GM23248 (cell line): ENCODE measurements at places on chromosomes 3 and 15.
A peak's percentile ranks its signal among the peaks of the same experiment; 100 is the strongest.

DNA sequence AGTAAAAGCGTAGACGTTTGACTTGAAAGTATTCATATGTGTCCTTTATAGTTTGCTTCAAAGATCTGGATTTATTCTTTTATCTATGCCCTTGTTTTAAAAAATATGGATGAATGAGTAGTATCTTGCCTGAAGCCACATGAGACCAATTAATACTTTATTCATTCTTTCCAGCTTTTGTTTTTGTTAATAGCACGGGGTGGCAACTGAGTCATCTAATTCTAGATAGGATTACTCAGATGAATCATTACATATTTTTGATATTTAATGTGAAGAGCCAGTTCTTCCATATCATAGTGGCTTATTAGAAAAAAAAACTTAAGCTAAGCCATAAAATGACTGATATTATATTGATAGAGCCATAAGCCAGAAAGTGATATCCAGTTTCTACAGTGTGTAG is 121.9 kb downstream of the BBX start:
- peak; percentile 72 for DNase-seq

- DNase-seq, result no peak
Measured at GRCh38 chr15:65115542-65115941, 542 bp upstream of the UBAP1L start.

DNA sequence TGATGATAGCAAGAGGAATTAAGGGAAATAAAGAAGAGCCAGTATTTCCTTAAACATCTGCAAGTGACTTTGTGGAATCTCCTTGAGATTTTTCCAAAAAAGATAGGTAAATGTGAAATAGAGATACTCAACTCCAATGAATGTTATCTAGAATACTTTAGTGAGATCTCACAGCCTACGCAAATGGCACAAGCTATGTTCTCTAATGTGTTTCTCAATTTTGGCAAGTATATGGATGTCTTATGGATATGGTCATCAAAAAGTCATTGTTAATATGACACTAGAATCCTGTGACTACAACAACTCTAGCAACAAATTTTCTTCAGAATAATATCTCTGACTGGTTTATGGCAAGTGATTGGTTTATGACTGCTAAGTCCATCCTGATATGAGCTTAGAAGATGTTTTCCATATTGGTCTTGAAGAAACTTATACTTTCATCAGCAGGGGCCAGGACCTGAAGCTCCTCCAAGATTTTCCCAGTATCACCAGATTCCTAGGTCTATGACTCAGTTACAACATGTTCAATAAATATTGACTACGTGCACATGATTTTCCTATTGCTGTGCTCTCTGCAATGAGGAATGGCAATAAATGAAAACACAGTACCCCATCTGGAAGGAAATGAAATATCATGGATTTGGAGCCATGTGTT is 170.9 kb upstream of the THBS1 start:
- peak; percentile 59 for DNase-seq

- DNase-seq, result no peak
Measured at GRCh38 chr15:80774486-80774885, 4.7 kb upstream of the CEMIP start.

GRCh38 chr3:149077628-149078027 is 8.7 kb downstream of the HLTF start:
- DNase-seq, result no peak

DNA sequence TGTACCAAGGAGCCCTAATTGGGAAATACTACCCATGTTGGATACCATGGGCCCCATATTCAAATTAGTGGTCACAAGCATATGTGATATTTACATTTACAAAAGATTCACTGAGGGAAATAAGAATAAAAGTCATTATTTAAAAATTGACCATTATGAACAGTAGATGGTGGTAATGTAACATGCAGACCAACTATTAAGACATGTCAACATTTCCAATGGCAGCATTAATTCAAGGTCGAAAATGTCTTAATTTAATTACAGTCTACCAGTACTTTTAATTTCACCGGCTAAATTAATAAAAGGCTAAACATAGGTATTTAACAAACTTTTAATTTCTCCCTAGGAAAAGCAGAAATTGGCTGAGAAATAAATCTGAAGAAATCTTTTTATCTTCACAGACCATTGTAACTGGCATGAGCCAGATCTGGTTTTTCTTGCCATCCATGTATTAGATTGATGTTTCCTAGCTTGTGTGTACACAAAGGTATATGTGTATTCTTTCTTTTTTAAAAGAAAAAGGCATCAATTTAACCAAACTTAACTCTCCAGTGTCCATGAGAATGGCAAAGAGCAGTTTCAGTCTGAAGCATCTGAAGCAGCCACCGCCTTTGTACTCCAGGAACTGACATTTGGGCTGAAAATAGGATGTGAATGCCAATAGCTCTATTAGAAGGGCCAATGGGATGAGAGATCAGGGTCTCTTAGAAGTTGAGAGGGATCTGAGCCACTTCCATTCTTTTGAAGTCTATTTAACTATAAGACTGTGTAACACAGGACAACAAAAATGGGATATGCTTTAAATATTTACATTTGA is 26.6 kb downstream of the NEK11 start:
- DNase-seq, result peak; percentile 29

DNA sequence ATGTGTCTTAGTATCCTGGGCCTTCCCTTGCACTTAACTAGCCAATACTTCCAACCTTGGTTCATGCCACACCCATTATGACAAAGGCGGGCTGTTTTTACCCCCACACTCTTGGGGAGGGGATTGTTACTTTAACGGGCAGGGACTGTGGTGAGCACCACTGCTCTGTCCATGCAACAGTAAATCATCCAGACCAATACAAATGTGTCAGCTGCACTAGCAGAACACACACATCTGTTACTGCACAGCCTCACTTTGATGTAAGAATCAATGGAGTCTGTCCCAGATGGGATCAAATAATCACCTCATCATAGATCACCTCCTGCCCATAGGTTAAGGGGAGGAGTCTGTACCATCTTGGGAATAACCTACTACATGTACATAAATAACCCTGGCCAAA is 58.1 kb downstream of the NPAP1 start:
- DNase-seq, result no peak

DNA sequence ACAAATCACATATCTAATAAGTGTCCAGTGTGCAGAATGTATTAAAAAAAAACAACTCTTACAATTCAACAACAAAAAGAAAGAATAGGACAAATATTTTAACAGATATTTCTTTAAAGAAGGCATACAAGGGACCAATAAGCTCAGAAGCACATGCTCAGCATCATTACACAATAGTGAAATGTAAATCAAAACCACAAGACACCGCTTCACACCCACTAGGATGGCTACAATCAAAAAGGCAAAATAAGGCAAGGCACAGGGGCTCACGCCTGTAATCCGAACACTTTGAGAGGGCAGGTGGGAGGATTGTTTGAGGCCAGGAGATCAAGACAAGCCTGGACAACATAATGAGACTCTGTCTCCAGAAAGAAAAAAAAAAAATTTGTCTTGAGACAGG is 255.6 kb downstream of the MAGI1 start:
- DNase-seq, result peak; percentile 9

DNA sequence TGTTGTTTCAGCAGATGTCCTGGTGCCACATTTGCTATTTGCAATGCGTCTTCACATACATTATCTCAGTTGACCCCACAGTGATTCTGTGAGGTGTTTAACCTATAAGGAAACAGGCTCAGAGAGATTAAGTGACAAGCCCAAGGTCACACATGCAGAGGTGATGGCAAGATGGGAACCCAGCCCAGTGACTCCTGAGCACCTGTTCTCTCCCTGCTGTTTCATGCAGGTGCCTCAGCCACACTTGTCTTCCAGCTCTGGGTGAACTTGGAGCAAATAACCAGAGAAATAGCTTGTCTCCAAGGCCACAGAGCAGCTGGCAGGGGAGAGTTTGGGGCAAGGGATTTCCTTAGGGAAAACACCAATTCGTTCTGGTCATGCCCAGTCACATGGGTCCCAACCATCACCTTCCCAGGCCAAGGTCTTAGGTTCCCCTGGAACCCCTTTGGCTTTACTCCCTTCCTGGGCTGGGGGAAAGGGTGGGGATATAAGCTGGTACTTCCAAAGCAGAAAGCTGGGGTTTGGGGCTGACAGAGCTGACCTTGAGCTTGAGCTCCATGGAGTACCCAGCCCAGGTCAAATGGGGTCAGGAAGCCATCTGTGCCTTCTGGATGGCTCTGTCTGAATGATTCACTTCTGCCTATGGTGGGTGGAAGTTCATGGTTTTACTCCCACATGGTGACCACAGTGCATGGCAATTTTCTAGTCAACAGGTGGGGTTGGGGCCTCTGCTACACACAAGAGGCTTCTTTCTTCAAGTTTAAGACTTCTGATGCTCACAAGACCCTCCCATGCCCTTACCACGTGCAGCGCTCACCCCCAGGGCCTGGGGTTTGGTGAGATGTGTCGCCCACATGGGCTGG is 22.4 kb downstream of the LIPC start:
- DNase-seq, result peak; percentile 16

GRCh38 chr15:35545316-35545823 is 595 bp downstream of the DPH6 start:
- DNase-seq, result peak; percentile 67

DNA sequence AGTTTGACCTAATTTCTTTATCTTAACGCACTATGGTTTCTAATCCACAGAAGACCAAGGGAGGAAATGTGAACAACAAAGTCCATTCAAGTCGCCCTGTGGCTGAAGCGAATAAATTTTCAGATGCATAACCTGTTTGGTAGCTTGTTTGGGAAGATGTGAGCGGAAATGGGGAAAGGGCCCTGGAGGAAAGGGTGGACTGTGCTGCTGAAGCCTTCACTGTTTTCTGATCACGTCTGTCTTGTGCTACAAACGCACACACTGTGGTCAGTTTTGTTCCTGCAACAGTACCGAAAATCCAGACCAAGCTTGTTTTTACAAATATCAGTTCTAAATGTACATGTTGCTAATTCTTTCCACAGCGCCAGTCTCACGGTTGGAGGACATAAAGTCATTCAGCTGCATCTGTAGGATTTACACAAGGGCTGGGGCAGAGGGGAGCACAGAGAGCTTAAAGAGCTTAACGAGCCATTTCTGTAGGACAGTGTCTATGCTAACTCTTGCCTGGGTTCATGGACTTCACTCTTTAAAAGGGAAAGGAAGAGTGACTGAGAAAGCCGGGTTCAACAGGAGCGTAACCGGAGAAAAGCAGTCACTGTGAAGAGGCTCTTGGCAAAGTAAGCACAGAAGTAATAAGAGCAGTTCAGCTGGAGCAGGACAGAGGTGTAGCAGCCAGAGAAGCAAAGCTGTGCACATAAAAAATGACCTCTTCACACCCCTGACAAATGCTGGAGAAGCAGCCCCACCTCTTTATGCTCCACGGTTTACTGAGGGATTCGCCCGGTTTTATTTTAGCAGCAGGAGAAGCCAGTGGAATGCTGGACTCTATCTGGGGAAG is 66.6 kb downstream of the USF3 start:
- DNase-seq, result peak; percentile 4

GRCh38 chr3:182906036-182906435 is 74.3 kb downstream of the DCUN1D1 start:
- DNase-seq, result no peak

DNA sequence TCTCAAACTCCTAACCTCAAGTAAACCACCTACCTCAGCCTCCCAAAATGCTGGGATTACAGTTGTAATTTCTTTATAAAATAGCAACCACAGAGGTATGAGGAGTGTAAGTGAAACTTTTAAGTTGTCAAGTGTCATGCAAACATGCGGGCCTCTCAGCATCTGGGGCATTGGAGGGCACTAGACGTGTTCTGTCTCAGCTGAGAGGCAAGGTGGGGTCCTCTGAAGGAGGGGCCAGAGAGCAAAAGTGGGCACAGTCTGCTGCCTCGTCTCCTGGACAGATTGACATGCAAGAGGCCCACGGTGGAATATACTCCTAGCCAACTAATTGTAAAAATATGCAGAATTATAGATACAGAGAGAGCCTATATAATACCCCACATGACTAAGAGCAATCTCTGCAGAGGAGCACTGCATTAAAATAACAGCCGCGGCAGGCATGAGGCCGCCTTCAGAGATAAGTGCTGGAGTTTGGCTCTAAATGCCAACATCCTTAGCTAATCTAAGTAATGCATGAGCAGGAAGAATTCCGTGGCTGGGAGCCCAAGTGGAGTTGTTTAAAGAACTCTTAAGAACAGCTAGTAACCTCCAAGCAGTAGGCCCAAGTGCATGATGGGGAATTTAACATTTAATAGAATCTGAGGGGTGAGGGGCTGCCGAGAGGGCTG is 87.8 kb upstream of the RNU6-1 start:
- DNase-seq, result peak; percentile 31

GRCh38 chr3:53375019-53375418 is 27.7 kb upstream of the DCP1A start:
- DNase-seq, result peak; percentile 58

DNA sequence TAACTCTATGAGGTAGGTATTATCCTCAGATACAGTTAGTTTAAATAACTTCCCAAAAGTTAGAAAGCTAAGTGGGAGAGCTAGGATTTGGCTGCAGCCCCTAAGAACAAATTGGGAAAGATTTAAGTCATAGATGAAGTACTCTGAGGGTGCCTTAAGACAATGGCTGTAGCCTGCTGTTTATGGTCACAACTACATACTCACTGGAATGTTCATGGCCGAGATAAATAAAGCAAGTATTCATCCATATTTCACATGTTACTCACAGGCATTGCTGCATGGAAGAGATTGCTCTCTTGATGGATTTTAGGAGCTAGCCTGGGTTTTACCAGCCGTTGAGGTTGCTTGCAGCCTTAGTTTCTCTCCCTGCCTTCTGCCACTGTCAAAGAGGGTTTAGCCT is 145.0 kb downstream of the CMSS1 start:
- peak; percentile 88 for DNase-seq

DNA sequence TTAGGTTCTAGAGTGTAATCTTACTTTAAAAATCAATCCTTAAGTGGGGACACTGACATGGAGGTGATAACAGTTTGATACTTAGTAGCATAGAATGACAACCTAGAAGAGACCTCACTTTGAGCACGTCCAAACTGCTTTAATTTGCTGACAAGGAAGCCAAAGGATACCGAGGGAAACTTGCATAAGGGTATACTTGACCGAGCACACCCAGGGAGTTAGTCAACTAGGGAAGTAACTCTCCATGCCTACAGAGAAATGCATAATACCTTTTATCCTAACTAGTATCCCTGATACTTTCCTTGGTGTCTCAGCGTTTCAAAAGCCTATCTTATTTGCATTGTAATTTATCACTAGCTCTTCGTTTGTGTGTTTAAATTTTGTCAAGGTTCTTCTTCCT is 5.5 kb upstream of the TPRG1 start:
- DNase-seq, result no peak

DNA sequence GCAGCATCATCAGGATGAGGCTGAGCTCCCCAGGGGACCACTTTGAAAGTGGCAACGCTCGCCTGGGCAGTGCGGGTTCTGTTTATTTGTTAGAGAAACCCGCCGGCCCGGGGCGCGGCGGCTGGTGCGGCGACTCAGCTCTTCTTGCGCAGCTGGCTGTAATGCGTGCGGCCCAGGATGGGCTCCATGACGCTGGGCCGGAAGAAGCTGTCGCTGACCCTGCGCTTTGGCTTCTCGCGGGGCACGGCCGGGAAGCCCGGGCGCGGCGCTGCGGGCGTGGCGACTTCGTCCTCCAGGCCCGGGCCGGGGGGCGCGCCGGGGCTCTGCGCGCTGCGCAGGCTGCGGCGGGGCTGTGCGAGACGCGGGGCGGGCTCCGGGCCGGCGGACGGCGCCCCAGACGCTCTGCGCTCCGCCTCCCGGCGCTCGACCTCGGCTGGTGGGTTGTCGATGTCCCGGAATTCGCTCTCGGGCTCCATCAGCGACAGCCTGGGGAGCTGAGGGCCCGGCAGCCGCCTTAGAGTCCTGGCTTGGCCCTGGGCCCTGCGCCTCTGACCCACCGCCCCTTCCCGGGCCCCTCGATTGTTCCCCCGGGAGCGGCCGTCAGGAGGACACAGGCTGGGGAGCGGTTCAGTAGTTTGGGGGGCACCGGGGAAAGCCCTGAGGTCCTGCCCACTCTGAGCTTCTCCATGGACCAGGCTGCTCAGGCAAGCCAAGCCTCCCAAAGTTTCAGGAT is 10.3 kb upstream of the KIF7 start:
- DNase-seq, result peak; percentile 82
